ENCODE measurements at places on chromosomes 3 and 15.

DNA sequence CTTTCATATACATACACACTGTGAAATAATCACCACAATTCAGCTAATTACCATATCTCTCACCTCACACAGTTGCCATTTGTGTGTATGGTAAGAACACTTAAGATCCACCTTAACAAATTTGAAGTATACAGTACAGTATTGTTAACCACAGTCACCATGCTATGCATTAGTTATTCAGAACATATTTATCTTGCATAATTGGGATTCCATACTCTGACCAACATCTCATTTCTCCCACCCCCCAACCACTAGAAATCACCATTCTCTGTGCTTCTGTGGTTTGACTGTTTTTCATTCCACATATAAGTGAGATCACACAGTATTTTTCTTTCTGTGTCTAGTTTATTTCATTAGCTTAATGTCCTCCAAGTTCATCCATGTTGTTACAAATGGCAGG, 247.7 kb upstream of the CTNNB1 start:
- DNase-seq, result no peak

DNA sequence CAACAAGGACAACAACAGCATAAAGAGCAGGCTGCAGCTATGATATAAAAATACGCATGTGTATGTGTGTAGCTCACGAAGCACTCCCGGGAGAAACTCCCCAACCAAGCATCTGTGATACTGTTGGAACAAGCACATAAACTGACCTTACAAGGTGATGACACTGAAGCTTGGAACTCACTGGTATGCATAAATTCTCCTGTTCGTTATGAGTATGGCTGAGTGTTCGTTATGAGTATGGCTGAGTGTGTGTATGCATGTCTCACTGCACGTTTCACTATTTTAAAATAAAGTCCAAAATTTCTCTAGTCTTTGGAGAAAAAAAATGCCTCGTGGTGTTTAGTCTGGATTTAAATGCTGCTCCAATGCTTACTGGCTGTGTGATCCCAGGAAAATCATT, 256.8 kb downstream of the RORA start:
- no peak for DNase-seq

GRCh38 chr3:119862616-119863015, 80.7 kb downstream of the NR1I2 start:
- DNase-seq, result no peak

- no peak for DNase-seq
These were observed 99.9 kb upstream of the TJP1 start for GRCh38 chr15:29922191-29922590.

DNA sequence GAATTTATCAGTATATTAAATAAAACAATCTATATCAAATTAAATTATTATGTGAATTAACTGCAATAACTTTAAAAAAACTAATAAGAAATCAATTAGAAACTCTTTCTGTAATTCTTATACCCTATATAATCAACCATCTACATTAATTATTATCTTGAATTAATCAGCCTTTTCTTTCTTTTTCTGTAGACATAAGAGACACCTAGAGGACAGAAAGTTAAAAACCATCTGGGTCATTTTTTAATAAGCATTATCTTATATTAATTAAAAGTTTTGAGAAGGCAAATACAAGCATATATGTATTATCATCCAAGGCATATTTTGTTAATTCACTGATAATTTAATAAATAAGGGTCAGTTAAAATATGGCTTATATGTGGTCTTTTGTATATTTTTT, 24.2 kb upstream of the SLC25A26 start:
- no peak for DNase-seq

DNA sequence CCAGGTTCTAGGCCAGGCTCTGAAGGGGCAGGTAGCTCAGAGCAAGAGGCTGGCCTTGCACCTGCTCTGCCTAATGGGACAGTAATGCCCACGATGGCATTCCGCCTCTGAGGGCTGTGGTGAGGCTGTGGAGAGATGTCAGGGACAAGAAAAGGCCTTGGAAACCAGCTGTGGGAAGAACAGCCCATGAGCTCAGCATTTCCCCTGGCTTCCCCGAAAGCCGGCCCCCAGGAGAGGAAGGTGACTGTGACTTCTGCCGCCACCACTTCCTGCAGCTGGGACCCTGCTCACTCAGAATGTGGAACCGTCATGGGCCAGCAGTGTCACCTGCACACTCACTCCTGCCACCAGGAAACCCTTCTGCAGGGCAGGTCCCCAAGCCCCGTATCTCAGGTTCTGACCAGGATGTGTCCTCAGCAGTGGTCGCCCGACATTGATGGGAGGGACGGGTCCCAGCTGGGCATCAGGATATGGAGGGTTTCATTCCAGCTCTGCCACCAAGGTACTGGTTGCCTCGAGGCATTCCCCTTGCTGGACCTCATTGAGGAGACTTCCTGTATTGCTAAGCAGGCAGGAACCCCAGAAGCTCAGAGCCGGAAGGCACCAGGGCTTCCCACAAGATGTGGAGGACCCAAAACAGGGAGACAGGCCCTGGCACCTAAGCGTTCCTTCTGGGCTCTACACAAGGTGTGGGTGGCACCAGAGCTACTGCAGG, 30.7 kb downstream of the SEMA7A start:
- DNase-seq, result peak; percentile 77

GRCh38 chr15:68235022-68235421, 5.5 kb upstream of the CLN6 start:
- DNase-seq, result no peak

GRCh38 chr15:29003191-29003839, 117.5 kb downstream of the APBA2 start:
- no peak for DNase-seq

GRCh38 chr15:74519311-74519710, 21.7 kb upstream of the ARID3B start:
- DNase-seq, result no peak

GRCh38 chr3:106862067-106862466, 515.2 kb upstream of the CCDC54 start:
- DNase-seq, result no peak

- no peak for DNase-seq
These were observed 94.0 kb upstream of the MEX3B start for GRCh38 chr15:82139823-82140268.

GRCh38 chr3:56980243-56980642, 80.2 kb upstream of the SPATA12 start:
- no peak for DNase-seq

GRCh38 chr15:53378096-53378800, 381.2 kb downstream of the WDR72 start:
- no peak for DNase-seq

DNA sequence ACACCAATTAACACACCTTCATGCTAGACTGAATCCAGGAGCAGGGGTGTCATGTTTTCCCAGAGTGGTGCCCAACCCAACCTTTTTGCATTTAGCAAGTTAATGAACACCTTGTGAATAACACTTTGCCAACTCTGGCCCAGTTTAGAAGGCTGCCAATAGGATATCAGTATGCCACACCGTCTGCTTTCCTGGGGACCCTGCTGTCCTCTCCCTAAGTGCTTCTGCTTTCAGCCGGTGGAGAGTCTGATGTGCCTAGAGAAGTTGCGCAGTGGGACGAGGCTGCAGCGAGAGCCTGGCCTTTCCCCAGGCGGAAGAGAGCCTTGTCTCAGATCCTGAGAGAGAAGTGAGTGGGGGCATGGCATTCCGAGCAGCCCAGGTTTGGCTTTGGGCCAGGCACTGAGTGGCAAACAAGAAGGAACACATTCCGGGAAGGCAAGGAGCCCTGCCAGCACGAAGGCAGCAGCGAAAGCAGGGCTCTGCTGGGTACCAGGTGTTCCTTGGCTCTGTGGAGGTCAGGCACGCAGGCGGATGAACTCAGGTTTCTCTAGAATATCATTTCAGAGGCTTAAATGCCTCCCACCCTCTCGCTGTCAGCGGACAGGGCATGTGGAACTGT, 36.9 kb downstream of the SENP8 start:
- no peak for DNase-seq

DNA sequence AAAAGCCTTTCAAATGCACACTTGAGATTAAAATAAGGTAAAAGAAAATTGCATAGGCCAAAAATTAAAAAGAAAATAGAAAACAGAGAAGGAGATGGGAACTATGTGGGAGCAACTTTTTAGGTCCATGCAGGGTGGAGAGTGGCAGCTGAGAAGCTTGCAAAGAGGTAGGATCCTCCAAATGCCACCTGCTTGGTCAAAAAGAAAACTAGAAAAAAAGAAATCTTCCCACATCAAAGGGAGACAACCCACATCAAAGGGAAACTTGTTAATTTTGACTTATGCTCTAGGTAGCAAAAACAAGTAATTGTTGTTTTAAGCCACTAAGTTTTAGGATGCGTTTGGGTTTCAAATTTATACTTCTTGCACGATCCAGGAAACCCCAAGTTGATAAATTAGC, 342.9 kb downstream of the IL20RB start:
- no peak for DNase-seq

GRCh38 chr15:88232771-88233201, 23.8 kb downstream of the NTRK3 start:
- no peak for DNase-seq

DNA sequence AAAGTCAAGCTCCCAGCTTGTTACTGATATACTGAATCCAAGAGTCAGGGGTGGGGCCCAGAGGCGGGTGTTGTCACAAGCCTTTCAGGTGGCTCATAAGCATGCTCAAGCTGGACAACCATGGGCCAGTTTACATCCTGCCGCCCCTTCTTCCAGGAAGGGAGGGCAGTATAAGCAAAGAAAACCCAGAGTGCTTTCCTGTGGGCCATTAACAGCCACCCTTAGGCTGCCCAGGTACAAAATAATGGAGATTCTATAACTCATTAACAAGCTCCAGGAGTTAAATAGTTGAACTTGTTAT, 183.2 kb downstream of the NTRK3 start:
- no peak for DNase-seq

- DNase-seq, result no peak
These were observed 50.6 kb upstream of the NMNAT3 start for GRCh38 chr3:139728414-139728813.

DNA sequence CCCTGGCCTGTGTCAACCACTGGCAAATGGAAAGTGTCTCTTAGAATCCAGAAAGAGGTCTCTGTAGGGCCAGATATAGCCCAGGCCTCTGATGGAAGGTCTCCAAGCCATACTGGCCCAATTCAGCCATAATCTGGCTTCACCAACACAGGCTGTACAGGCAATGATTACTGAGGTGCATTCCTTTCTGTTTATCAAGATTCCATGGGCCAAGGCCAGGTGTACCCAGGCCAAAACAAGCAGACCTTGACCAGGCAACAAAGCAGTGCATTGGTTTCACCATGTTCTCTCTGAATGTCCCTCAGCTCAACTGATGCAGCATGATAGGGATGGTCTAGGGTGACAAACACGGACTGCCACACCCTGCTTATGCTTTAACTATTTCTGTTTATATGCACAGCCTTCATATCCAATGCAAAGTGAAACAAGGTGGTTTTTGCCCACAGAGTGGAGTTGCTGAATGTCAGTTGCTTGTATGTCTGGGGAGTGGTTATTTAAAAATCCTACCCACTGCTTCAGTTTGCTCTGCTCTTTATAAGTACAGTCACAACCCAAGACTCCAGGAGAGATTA, 25.2 kb downstream of the CCNL1 start:
- no peak for DNase-seq
